ENCODE measurements at places on chromosomes 3 and 15.

GRCh38 chr3:109154979-109155378, 18.5 kb downstream of the C3orf85 start:
- DNase-seq = no peak

GRCh38 chr3:49937090-49937489, 2.9 kb upstream of the RBM6 start:
- DNase-seq = no peak

DNA sequence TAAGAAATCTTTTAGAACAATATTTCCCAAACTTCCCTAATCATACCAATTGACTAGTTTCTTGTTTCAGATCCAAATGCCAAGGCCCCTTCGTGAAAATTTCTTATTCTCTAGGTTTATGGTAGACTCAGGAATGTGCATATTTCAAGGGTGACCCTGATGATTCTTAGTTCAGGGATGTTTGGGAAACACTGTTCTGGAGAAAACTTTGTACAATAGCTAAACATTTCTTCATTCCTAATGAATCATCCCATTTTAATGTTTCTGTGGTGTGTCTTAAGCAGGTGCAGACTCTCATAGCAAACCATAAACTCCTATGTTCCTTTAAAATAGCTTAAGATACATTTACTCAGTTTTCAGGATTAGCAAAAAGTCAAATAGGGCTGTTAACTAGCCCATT, 314.5 kb downstream of the TIGIT start:
- DNase-seq = no peak

- no peak for DNase-seq
Observed at GRCh38 chr3:28846971-28847478, 433.8 kb upstream of the RBMS3 start.

DNA sequence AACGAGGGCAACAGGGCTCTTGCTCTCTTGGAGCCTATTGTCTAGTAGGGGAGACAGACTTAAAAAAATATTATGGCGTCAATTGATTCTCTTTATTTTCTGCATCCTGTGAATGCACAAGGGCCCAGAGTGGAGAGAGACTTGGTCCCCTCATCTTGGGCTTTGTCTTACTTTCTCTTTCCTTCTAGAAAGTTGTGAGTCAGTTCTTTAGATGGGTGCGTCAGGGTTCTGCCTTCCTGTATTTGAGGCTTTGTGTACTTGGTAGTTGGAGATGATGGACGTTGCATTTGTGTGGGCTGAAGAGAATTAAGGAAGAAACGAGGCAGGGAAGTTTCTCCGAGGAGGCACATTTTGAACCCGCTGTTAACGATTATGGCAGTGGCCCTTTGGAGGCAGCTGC, 52.9 kb downstream of the CACNA1D start:
- no peak for DNase-seq

DNA sequence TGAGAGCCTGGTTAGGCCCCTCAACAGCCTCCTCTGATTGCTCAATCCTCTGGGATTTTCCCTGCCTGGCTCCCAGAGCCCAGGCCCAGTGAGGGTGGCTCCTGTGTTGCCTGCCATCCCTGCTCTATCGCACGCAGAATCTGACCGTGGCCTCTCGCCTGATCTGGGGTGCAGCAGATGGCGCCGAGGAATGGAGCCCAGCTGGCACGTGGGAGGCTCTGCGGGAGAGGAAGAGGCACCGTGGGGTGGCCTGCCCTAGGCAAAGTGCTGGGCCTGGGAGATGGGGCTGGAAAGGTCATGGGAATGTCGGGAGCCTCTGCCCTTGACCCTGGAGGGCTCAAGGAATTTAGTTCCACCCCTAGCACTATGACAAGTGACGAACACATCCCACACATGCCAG, 10.3 kb downstream of the SV2B start:
- DNase-seq = no peak

GRCh38 chr15:29070471-29071231, 184.9 kb downstream of the APBA2 start:
- DNase-seq = no peak

DNA sequence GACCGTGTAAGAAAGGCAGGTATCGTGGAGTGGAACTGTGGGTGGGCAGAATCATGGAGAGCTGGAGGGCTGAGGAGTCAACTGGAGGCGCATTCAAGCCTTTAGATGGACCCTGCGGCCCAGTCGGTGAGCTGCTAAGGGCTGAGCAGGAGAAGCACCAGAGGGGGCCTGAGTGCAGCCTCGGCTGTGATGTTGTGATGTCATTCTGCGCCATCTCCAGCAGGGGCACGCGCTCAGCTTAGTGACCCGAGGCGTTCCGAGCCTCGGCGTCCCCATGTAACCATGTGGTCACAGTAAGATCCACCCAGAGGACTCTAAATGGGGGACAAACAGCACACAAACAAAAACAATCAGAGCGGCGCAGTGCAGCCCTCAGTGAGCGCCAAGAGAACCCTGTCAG, 76.8 kb downstream of the VGLL4 start:
- no peak for DNase-seq

DNA sequence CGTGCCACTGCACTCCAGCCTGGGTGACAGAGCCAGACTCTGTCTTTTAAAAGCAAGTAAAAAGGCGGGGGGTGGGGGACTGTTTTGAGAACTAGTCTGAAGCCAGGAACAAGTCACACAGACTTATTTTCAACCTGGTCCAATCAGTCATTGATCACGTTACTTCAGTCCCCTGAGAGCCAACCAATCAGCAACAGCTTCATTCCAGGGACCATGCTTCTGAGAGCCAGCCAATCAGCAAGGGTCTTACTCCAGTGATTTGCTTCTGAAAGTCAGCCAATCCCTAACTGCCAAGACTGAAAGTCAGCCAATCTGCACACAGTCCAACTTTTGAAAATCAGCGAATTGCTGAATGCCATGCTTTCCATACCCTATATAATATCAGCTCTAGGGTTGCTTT, 48.6 kb upstream of the C15orf39 start:
- DNase-seq = no peak

- no peak for DNase-seq
Observed at GRCh38 chr3:125683067-125683829, 88.0 kb upstream of the OSBPL11 start.

- no peak for DNase-seq
Observed at GRCh38 chr3:51940648-51941462, 849 bp downstream of the RRP9 start.

GRCh38 chr3:58325525-58325992, 7.1 kb upstream of the PXK start:
- no peak for DNase-seq

GRCh38 chr3:98809557-98809956, 46.4 kb downstream of the ST3GAL6 start:
- no peak for DNase-seq

DNA sequence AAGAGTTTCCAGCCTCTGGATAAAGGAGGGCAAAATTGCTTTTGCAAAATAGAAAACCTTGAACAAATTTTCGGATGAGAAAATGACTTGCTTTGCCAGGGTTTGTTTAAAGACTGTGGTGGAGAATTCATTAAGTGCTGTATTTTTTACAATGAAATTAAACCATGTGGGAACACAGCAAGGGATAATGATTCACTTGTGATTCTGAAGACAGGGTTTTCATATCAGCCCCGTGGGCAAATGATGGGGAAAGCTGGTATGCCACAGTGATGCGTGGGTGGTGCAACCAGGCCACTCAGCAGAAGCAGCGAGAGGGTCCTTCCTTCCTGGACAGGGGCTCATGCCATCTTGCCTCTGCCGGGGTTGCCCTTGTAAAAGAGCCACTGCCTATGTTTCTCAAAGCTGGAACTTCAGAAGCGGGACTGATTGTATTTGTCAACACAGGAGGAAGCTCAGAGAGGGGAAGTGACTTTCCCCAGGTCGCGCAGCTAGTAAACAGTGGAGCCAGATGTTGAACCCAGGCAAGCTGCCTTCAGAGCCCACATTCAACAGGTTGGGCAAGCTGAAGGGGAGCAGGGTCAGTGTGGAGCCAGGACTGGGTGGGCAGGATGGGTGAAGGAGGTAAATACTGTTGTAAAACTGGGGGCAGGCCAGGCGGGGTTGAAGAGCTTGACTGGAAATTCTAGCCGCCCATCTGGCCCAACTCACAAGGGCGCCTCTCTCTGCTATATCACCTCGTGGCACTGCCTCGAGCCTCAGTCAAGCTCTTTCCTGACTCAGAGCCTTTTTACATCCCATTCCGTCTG, 79.1 kb downstream of the TOP2B start:
- no peak for DNase-seq

- DNase-seq = no peak
Observed at GRCh38 chr15:40233727-40234577, 4.9 kb upstream of the PAK6 start.

DNA sequence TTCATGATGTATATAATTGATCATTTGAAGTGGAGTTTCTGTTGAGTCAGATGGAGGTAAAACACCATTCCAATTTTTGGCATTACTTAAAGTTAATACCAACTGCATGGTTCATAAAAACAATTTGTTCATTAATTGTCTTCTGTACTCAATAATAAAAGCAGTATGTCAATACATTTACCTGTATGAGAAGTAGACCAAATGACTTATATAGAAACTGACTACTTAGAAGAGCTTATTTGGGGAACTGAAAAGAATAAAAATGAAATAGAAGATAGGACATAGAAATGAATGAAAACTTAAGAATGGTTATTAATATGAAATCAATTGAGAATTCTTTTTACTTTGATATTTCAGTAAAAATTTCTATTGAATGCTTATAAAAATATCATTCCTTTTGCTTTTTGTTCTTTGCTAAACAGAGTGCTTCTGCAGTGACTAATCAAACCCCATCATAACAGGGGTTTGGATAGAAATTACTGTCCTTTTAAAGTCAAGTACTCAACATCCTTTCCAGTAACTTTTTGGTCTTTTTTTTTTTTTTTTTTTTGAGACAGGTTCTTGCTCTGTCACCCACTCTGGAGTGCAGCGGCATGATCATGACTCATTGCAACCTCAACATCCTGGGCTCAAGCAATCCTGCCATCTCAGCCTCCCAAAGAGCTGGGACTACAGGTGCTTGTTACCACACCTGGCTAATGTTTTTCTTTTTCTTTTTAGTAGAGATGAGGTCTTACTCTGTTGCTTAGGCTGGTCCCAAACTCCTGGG, 6.5 kb upstream of the CRYBG3 start:
- DNase-seq = peak; percentile 19

GRCh38 chr3:185935465-185936272, 2.1 kb downstream of the TRA2B start:
- no peak for DNase-seq

DNA sequence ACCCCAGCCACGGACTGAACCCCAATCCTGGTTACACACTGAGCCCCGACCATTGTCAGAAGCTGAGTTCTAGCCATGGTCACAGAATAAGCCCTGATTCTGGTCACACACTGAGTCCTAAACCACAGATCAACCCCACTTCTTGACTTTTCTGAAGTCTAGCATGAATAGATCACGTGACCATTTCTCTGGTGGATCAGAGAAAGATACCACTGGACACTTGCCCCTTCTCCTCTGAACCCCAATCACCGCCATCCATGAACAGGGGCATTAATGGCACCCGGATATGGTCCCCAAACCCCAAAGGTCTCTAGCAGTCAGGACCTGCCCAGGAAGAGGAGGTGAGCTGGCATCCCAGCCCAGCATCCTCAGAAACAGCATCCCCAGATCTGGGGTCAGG, 9.1 kb downstream of the HCN4 start:
- no peak for DNase-seq

- no peak for DNase-seq
Observed at GRCh38 chr3:144466540-144466939, 494.9 kb downstream of the DIPK2A start.

DNA sequence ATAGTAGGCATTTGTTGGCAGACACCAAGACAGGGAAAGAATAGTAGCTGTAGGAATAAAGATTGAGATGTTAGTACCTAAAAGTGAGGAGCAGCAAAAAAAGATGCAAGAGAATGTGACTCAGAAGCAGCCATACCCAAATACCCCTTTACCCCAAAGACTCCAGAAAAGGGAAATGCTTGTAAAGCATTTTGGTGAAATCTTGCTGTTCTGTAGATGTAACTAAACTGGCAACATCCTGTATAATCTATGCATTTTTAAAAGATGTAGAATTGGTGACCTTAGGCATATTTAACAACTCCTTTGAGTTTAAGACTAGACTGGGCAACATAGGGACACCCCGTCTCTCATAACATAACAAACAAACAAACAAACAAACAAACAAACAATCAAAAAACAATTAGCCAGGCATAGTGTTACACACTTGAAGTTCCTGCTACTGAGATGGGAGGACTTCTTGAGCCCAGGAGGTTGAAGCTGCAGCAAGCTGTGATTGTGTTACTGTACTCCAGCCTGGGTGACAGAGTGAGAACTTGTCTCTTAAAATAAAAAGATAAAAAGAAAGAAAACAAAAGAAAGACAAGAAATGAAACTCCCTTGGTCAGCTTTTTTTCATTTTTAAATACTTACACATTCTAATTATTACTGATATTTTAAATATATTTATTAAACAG, 361.5 kb upstream of the KCNH8 start:
- DNase-seq = no peak

DNA sequence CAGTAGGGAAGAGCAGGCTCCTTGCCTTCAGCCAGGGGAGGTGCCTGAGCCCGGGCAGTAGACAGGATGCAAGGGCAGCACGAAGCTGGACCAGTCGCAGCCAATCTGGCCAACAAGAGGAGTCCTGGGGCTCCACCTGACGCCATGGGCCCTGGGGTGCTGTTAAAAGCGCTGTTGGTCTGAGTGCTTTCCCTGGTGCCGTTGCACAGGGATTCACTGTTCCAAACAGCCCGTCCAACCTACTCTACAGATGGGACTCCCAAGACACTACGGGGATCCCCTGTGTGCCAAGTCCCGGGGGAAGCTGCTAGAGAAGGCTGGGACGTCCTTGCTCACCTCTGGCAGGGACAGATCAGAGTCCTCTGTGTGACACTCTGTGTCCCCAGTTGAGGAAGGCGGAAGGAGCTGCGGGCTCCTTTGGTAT, 632 bp downstream of the CTSH start:
- DNase-seq = no peak

GRCh38 chr3:150158943-150159625, 188.4 kb upstream of the PFN2 start:
- DNase-seq = no peak

- DNase-seq = no peak
Observed at GRCh38 chr3:176633511-176633910, 563.8 kb downstream of the TBL1XR1 start.

- no peak for DNase-seq
Observed at GRCh38 chr3:133836497-133837158, 31.0 kb downstream of the SRPRB start.

GRCh38 chr15:69914040-69914439, 183.7 kb downstream of the TLE3 start:
- DNase-seq = no peak

- no peak for DNase-seq
Observed at GRCh38 chr3:99640214-99640851, 1.9 kb downstream of the COL8A1 start.

- no peak for DNase-seq
Observed at GRCh38 chr3:187728940-187729583, 16.2 kb downstream of the BCL6 start.

DNA sequence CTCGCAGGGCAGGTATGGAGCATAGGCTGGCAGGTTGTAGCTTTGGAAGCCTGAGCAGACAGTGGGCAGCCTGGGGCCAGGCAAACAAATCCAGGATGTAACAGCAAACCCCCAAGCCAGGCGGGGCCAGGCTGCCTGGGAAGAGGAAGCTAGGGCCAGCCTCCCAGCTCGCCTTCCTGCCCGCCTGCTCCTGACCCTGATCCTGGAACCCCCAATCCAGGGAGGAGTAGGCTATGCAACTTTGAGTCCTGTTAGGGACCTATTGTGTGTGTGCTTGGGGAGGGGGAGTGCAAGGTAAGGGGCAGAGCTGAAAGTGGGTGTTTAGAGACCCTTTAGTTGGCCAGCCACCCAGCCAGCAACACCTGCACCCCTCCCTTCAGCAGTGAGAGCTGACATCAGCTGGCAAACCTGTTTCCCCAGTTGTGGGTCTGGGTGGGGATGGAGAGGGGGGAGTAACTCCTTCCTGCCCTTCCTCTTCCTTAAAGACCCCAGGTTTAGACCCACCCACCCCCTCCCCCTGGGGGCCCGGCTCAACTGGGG, 2.5 kb downstream of the NBEAL2 start:
- no peak for DNase-seq

Measured in stimulated activated CD8-positive, alpha-beta memory T cell treated with anti-CD3 and anti-CD28 coated beads, Interleukin-7, amount 100 ng/mL, for 4 hours (primary cell).